Liver (tissue), 10 donors: ENCODE measurements at places on chromosomes 16 and 17.
A peak's percentile ranks its signal among the peaks of the same experiment; 100 is the strongest.

- no peak for DNase-seq
Observed at GRCh38 chr17:65022751-65023700, 33.5 kb downstream of the GNA13 start.

GRCh38 chr17:40796846-40797245, 2.9 kb downstream of the KRT28 start:
- DNase-seq: no peak

GRCh38 chr17:82351254-82351712, 7.8 kb upstream of the TEX19 start:
- DNase-seq: no peak

DNA sequence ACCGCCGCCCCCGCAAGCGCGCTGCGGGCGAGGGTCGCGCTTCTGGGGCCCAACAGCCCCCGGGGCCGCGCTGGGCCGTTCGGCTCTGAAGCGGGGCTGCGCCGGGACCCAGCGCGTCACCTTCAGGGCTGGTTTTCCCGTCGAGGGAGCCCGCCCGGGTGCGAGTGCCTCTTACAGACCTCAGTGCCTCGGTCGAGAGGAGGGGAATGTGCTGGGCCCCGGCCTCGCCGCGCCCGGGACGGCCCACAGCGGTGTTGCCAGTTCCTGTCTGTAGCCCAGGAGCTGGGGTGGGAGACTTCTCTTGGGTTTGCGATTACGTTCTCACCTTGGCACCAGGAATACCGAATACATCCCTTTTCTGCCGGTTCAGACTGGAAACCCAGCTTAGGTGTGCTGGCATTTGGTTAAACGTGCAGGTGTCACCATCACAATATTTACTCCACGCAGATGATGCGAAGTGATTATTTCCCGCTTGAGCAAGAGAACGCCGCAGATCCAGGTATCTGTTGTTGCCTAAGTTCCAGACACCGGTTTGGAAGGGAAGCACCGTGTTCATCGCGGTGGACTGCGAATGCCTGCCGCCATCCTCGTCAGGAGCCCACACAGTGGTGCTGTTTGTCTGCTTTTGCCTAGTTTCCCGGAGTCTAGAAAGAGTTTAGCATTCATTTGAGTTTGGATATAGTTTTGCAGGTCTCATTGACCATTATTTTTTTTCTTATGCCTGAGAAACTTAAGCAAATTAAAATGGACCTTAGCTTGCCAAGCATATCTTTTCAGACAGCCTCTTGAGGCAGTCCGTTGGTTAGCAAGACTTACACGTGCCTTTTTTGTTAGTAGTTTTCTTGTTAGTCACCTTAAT, 914 bp downstream of the MAP1LC3B start:
- peak; percentile 60 for DNase-seq

DNA sequence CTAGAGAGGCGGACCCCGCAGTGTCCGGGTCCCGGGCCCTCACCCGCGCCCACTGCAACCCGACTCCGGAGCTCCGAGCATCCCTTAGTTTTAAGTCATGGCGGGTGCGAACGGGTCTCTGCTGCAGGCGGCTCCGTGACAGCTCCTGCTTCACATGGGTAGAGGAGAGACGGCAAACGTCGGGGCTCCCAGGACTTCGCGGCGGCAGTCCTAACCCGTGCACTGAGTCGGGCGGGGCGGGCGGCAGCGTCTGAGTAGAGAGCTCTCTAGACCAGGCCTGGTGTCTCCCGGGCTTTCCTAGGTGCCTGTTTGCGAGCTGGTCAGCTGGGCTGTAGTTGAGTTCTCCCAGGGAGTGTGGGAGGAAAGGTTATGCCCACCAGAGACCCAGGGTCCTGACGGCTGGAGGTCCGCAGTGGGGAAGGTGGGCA, 345 bp downstream of the TSC2 start:
- no peak for DNase-seq

DNA sequence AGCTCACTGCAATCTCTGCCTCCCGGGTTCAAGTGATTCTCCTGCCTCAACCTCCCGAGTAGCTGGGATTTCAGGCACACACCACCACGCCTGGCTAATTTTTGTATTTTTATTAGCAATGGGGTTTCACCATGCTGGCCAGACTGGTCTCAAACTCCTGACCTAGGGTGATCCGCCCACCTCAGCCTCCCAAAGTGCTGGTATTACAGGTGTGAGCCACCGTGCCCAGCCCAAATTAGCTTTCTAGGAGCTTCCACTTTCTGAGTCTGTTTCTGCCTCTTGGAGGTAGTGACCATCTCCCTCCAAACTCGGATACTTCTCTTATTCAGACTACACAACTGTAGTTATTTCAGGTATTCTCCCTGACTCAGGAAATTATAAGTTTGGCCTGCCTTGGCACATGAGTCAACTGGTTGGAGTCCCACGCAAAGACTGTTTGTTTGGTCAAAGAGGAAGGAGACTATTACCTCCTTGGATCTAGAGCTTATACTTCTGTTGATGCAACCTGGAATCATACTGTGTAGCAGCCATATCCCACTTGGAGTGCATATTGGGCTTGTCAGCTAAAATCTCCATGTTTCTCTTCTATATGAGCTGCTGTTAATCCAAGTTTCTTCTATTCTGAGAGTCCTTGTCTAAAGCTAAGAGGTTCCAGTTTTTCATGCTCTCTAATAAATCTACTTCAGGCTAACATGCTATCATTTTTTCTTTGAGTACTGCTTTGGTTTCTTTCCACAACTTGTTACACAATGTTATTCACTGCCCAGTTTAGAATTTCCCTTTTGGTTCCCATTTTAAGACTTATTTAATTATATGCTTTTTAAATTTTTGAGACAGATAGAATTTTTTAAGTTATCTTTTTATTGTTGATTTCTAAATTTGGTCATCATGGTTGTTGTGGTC, 7.5 kb downstream of the IL4R start:
- DNase-seq: no peak

GRCh38 chr17:28252436-28252835, 66.6 kb upstream of the TMEM97 start:
- DNase-seq: no peak

DNA sequence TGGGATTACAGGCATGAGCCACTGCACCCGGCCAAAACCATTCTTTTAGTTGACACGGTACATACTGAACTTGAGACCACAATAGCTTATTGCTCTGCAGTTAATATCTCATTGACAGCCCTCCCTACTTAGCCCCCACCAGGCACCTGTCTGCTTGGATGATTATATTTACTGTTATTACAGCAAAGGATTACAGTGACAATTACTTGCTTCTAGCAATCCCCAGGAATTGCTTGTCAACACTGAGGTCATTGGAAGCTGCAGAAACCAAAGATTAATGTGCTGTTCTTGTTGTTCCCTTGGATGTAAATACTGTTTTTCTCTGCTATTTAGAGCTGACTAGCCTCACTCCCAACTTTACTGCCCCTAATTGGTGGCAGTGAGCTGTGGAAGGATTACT, 211.2 kb downstream of the LGALS9B start:
- DNase-seq: no peak
